ENCODE measurements at places on chromosomes 5 and 9. TPM values are rescaled to one million over a fixed set of nuclear protein-coding genes. Genes with fewer than 3 reads are reported as not detected.

SNX2 gene
- 77.1 TPM for total RNA-seq

JAKMIP2 gene
- 0.42 TPM for total RNA-seq

PCDHGA4 gene
- 3.6 TPM for total RNA-seq

GDF9 gene
- total RNA-seq = 0.89 TPM

ANKH gene
- total RNA-seq = 9.0 TPM

Measured in kidney epithelial cell (primary cell).